ENCODE measurements at places on chromosomes 13 and 19.

DNA sequence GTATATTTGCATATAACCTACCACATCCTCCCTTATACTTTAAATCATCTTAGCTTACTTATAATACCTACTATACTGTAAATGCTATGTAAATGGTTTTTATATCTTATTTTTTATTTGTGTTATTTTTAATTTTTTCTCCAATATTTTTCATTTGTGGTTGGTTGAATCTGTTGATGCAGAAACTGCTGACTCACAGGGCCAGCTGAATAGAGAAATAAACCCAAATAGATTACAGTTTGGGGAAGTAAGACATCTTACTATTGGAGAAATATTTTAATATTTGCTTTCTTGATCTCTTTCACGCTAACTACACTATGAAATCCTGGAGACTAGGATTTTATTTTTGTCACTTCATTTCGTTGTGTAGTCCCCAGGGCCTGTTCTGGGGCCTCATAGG lies 7.1 kb downstream of the SMAD9 start:
- no peak for DNase-seq

DNA sequence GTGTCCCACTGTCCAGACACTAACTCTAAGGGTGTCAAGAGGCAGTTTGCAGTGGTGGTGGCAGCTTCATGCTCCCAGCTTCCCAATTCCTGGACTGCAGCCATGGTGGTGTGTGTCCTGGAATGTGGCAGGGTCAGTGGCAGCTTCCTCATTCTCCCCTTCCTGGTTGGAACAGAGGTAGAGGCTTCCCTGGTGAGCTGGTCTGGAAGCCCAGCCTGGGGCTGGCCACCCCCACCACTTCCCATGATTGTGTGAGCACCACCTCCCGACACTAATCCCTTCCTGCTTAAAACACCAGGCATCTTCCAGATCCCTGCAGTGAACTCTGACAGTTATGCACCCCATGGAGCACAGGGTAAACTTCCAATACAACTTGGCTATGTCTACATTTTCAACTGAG lies 134.9 kb downstream of the RAP2A start:
- no peak for DNase-seq

- no peak for DNase-seq
Measured at GRCh38 chr13:25654322-25654721, 282.5 kb downstream of the ATP8A2 start.

- no peak for DNase-seq
Measured at GRCh38 chr19:5800361-5801270, 4.3 kb upstream of the NRTN start.

DNA sequence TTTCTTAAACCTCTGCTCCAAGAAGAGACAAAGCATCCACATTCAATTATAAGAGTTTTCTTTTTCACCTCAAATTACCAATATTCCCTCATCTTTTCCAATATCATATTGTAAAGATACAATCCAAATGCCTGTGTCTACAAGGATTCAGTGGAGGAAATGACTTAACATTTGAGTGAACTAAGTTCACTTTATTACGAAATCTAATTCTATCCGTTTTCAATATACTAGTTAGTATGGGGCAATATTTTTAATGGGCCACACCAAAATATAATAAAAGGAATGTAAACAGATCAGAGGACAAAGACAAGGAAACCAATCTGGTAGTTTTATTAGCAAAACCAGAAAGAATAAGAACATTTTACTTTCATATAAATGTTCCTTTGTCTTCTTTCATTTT lies 136.0 kb downstream of the DCLK1 start:
- DNase-seq = no peak

GRCh38 chr19:46715975-46716671 lies 791 bp downstream of the PRKD2 start:
- no peak for DNase-seq
